ENCODE measurements at places on chromosomes 11 and 22.

GRCh38 chr11:44524346-44524745, 41.1 kb upstream of the CD82 start:
- DNase-seq, result no peak

GRCh38 chr11:12818333-12819015, 144.3 kb downstream of the TEAD1 start:
- DNase-seq, result no peak

DNA sequence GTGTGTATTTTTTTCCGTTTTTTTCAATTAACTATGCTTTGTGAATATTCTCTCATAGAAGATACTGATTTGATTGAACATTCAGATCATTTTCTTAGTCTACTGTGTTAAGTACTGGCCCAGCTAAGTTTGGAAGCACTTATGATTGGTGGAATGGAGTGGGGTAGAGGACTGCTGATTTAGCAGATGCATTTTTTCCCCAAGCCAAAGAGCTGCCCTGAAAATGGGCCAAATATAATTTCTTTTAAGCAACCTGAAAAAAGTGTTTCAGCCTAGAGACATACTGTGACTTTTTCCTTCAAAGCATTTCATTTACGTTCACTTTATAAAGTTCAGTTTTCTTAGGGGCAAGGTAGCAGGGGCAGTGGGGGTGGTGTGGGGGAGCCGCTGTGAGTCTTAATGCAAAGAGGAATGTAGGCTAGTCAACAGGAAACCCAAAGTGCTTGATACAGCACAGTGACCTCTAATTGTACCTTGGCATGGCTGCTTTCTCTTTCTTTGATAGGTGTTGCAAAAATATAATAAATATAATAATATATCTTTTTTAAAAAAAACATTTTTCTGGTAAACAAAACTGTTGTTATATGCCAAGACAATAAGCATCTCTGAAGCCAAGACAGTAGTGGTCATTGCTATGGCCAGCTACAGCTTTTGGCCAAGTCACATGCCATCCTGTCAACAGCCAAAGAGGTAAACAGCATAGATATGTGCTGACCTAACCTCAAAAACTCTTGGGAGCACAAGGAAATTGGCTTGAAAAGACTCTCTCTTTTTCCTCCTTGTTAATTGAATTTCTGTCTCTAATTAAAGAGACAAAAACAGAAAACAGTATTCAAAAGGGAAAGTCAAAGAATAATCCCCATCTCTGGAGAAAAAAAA, 58.8 kb downstream of the LIF start:
- no peak for DNase-seq

GRCh38 chr22:19880786-19881569, 26.3 kb upstream of the GNB1L start:
- DNase-seq, result peak; percentile 96

- no peak for DNase-seq
Observed at GRCh38 chr11:119121811-119122124, 388 bp downstream of the HINFP start.

- DNase-seq, result peak; percentile 33
Observed at GRCh38 chr11:33670250-33671011, 30.2 kb downstream of the C11orf91 start.

GRCh38 chr22:24037851-24038765, 27.0 kb downstream of the CABIN1 start:
- no peak for DNase-seq

GRCh38 chr11:57761301-57762234, at the start of gene CTNND1:
Gene CTNND1, plus strand, starts transcription at chr11:57761802. Its CDS starts 29,677 bp downstream, at chr11:57791479.
- DNase-seq, result peak; percentile 98

DNA sequence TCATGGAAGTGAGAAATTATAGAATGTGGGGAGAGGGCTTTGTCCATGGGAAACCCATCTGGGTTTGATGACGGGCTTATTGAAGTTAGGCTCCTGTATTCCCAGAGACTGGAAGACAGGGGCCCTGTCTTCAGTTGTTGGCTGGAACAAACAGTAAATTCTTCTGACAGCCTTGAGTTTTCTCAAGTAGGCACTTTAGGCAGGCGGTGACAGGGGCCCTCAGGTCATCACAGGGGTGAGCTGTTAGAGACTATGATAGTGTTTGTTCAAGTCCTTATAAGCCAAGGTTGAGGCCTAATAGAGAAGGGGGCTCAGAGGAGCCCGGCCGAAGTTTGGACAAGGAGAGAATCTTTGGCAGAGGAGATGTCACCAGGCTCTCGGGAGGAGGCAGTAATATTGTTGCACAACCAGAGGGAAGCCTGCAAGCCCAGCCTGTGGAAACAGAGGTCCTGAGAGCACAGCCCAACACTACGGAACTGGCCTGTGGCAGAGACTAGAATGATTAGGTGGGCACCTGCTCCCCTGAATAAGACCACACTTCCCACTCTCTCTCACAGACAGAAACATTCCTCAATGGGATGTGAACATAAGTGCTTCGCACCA, 20.2 kb upstream of the IL17RA start:
- DNase-seq, result no peak

GRCh38 chr11:64803158-64803845, at the start of gene MAP4K2:
Gene MAP4K2, minus strand, starts transcription at chr11:64803214. Its CDS starts 65 bp downstream, at chr11:64803149.
- peak; percentile 93 for DNase-seq

- DNase-seq, result no peak
Observed at GRCh38 chr11:96127596-96127959, 203.7 kb upstream of the MTMR2 start.

DNA sequence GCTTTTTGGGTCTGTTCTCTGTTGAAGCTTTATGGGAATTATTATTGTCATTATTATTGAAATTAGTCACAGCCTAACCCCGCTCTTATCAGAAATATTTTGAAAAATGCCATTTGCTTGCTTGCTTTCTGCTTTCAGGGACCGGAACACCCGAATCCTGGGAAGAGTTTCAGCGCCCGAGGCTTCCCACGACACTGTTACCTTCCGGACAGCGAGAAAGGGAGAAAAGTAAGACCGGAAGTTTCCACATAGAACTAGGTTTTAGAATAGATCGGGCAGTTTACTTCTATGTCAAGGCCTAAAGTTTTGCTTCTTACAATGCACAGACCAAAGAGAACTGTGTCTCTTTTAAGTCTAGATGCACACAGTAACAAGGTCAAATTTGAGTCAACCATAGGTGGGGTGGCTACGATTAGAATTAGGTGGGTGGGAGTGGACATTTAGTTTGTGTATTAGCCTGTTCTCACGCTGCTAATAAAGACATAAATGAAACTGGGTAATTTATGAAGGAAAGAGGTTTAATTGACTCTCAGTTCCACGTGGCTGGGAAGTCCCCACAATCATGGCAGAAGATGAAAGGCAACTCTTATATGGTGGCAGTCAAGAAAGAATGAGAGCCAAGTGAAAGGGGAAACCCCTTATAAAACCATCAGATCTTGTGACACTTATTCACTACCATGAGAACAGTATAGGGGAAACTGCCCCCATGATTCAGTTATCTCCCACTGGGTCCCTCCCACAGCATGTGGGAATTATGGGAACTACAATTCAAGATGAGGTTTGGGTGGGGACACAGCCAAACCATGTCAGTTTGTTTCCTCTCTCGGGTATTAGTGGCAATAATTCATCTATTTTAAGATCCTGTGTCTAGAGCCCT, 12.9 kb downstream of the MPEG1 start:
- DNase-seq, result no peak

- DNase-seq, result no peak
Observed at GRCh38 chr11:86035164-86035563, 33.7 kb downstream of the PICALM start.

GRCh38 chr11:95767498-95767897, 22.1 kb downstream of the FAM76B start:
- peak; percentile 25 for DNase-seq

GRCh38 chr11:118443590-118444218, 7.4 kb downstream of the KMT2A start:
- no peak for DNase-seq

- DNase-seq, result peak; percentile 41
Observed at GRCh38 chr11:7186190-7186589, 65.5 kb upstream of the SYT9 start.

DNA sequence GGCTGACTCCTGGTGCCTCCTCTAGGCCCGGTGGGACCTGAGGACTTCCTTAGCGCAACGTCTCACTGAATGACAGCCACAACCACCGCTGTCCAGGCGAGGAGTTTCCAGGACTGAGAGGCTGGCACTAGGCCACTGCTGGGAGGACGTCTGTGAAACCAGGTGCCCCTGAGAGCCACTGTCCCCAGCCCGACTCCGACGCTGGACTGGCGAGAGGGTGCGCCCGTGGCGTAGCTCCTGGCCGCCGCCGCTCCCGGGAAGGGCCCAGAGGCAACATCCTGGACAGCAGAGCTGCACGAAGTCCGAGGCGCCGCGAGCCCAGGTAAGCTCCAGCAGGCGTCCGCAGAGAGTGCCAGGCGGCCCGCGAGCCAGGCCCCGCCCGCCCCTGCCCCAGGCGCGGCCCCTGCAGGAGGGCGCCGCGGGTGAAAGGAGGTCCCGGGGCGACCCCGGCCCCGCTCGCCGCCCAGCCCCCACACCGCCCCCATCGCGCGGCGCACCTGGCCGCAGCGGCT, 525 bp downstream of the DGCR2 start:
- peak; percentile 22 for DNase-seq

DNA sequence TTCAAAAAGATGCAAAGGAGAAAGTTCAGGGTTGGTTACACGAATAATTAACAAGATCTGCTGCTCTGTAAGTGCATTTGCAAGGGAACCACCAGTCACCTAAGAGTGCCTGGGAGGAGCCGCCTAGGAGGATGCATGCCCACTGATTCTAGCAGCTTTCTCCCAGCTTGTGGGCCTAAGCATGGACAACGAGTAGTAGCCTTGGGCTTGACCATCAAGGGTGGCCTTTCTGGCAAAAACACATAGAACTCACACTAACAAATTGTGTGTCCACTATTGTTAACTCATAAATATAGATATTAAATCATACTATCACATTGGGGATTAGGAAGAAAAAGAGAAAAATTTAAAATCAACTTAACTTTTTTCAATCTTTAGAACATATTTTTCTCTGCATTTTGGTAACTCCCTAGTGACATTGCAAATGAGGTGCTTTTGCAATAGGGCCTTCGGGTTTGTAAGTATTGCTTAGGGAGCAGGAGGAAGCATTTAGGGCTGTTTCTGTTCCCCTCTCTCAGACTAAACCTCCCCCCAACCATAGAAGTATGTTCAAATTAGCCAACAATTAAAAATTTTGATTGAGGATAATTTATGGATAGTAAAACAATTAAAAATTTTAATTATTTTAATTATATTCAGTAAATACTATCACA, 57.3 kb upstream of the CEP295 start:
- DNase-seq, result no peak

- no peak for DNase-seq
Observed at GRCh38 chr11:120707098-120707497, 195.6 kb downstream of the GRIK4 start.

DNA sequence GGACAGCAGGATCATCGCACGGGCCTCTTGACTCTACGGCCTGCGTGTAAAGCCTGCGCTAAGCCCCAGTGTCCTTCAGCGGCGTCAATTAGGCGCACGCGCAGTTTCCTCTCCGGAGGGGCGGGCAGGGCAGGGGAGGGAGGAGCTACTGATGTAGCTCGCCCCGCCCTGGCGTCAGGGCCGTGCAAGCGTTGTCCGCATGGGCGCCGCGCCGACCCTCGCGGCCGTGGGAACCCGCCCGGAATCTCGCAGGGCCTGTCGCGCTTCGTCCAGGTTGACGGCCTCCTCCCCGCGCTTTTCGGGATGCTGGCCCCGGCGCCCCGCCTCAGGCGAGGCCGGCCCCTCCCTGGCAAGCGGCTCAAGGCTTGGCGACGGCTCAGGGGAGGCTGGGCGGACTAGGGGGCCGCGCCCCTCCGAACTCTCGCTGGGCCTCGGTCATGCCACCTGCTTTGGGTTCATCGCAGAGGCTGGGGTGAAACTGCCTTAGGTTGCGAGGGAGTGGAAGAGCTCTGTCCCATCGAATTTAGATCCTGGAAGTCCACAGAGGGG, 61.1 kb downstream of the ST3GAL4 start:
- DNase-seq, result no peak

GRCh38 chr11:12461516-12461915, 84.1 kb downstream of the PARVA start:
- DNase-seq, result peak; percentile 8

GRCh38 chr11:19955660-19956059, 204.6 kb downstream of the DBX1 start:
- no peak for DNase-seq

GRCh38 chr11:70206982-70207376, 3.9 kb downstream of the FADD start:
- DNase-seq, result no peak

DNA sequence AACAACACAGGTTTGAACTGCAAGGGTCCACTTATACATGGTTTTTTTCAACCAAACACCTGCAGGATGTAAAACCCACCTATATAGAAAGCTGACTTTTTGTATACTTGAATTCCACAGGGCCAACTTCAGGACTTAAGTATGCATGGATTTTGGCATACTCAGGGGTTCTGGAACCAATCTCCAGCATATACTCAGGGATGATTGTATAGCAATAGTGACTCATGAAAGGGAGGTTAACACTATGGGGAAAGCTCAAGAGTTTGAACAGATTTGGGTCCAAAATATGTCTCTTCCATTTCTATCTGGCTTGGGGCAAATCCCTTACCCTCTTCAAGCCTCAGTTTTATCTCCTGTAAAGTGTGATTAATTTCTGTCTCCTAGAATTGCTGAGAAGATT, 94.9 kb downstream of the MICAL2 start:
- DNase-seq, result peak; percentile 21

DNA sequence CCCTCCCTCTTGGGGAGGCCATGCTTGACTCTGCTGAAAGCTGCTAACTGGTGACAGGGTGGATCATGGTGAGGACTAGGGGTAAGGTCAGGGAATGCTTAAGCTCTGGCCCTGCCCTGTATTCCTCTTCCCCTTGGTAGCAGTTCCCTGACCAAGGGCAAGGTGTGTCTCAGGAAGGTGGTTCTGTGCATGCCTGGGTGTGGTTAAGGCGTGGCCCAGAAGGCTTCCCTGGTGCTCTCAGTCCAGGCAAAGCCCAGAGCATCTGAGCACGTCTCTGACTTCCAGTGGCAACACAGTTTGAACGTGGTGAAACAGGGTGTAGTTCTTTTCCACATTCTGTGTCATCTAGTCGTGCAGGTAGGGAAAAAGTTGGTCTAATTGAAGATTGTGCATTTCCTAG, 53.1 kb upstream of the HORMAD2 start:
- peak; percentile 62 for DNase-seq

DNA sequence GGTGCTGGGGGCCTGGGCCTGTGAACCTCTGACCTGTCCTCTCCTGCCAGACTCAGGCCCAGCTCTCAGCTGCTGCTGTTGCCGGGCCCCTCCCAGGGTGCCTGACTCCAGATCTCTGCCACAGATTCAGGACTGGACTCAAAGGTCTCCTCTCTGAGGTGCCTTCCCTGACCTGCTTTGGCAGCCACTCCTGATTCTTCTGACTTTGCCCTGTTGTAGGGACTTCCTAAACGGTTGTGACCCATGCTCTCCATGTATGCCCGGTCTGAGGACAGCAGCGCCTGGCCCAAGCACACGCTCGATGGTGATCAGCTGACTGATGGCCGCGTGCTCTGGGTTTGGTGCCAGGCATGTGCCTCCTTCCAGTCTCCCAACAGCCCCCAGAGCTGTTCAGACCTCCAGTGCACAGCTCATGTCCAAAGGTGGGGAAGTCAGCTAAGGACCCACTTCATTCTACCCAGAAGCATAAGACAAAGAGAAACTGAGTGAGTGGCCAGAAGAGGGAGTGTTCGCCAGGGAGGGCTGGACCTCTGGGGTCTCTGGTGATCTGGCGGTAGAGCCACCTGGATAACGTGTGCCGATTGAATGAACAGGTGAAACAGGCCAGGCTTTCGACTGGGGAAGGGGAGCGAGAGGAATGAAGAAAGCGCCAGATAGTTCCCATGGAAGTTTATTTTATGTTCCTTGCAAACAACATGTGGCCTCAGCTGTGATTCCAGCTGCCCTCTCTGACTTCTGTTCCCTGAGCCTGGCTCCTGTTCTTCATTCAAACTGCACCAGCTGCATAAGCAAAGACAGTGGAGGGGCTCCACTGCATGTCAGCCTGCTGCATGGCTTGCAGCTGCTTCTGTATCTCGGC, 8.1 kb upstream of the TOP3B start:
- DNase-seq, result no peak
